RWPE2 (cell line): ENCODE measurements at places on chromosomes 2 and 18.

- DNase-seq = no peak
- H3K27me3 ChIP-seq = no peaks in the 10 kb centered on the region
- H3K36me3 ChIP-seq = peaks cover 9% of the 10 kb centered on the region
- no peak overlapping the region for H3K27ac ChIP-seq
Measured at GRCh38 chr2:73827018-73827417, 1.7 kb upstream of the STAMBP start.

- DNase-seq = no peak
- no peak overlapping the region for H3K27ac ChIP-seq
- H3K4me1 ChIP-seq = no peaks in the 10 kb centered on the region
- no peaks in the 10 kb centered on the region for H3K36me3 ChIP-seq
- H3K27me3 ChIP-seq = no peaks in the 10 kb centered on the region
Measured at GRCh38 chr18:10518595-10519255, 7.1 kb upstream of the NAPG start.

DNA sequence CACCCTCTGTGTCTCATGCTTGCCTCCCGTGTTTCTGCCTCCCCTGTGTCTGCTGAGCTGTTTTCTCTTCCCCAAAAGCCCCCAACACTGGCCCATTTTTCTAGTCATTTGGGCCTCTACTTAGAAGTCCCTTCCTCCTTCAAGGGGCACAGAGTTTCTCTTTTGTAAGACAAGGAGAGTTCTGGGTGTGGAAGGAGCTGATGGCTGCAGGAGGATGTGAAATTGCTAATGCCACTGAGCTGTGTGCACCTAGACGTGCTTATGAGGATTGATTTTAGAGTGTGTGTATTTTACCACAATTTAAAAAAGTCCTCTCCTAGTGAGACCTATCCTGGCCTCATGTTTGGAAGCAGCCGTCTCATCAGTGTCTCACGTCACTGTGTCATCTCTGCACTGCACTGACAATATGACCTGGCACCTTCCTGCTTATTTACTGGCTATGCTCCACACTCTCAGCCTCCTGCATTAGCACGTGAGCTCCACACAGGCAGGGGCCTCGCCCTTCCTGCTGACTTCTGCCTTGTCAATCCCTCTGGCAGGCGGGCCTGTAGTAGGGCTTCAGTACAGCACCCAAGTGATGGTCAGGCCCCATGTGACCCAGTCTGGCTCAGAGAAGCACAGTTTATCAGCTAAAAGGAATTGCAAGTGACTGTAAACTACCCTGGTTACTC lies 8.0 kb upstream of the MBP start:
- no peaks in the 10 kb centered on the region for H3K36me3 ChIP-seq

DNA sequence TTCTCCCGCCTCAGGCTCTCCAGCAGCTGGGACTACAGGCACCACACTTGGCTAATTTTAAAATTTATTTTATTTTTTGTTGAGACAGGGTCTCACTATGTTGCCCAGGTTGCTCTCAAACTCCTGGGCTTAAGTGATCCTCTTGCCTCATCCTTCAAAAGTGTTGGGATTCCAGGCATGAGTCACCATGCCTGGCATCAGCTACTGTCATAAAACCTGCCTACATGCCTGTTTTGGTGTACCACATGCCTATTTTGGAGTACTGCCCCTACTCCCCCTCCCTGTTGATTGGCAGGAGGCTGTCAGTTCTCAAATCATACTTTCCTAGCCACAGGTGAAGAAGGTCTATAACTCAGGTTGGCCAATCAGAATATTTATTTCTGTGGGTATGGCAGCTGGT lies 64.0 kb downstream of the CHST9 start:
- no peaks in the 10 kb centered on the region for H3K36me3 ChIP-seq
- H3K4me3 ChIP-seq = no peak overlapping the region
- no peak overlapping the region for H3K27ac ChIP-seq
- H3K4me1 ChIP-seq = no peaks in the 10 kb centered on the region

GRCh38 chr2:33448220-33448899 lies 28.1 kb upstream of the RASGRP3 start:
- no peak overlapping the region for H3K27ac ChIP-seq
- H3K36me3 ChIP-seq = no peaks in the 10 kb centered on the region
- no peaks in the 10 kb centered on the region for H3K4me1 ChIP-seq

DNA sequence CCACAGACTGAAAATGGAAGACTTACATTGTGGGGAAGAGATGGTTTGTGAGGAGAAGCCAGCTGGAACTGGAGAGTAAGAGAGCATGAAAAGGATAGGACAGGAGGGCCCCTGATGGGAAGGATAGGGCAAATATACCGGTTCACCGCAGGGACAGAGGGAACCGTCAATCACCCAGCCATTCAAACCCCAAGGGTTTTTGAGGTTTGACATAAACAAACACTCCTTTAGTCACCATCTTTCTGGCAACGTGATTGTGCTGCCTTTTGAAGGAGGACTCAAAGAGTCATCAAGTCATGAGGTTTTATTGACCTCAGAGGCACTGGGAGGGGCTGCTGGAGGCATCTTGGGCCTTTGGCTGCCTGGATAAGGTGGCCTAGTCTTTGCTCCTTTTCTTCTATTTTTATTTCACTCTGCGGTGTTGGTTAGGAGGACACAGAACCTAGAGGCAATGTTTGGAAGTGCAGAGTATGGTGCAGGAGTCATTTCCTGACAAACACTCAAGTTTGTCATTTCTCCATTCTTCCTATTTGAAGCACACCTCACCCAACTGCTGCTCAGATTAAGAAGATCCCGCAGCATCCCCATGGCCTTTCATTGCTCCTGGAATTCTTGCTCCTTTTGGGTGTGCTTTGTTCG lies 487.3 kb upstream of the SPRED2 start:
- no peaks in the 10 kb centered on the region for H3K27me3 ChIP-seq
- H3K27ac ChIP-seq = no peak overlapping the region
- H3K36me3 ChIP-seq = no peaks in the 10 kb centered on the region
- no peaks in the 10 kb centered on the region for H3K4me1 ChIP-seq
- DNase-seq = no peak

DNA sequence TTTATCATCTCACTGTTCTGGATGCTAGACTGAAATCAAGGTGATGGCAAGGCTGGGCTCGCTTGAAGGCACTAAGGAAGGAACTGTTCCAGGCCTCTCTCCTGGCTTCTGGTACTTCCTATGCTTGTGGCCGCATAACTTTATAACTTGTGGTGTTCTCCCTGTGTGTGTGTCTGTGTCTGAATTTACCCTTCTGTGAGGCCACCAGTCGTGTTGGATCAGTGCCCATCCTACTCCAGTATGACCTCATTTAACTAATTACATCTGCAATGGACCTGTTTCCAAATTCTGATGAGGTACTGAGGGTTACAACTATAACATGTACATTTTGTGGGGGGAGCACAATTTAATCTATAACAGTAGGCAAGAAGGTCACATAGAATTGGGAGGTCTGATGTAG lies 41.6 kb downstream of the LYPD6B start:
- no peak overlapping the region for H3K27ac ChIP-seq
- no peak overlapping the region for H3K4me3 ChIP-seq
- no peaks in the 10 kb centered on the region for H3K4me1 ChIP-seq
- DNase-seq = no peak
- H3K36me3 ChIP-seq = no peaks in the 10 kb centered on the region
- H3K27me3 ChIP-seq = no peaks in the 10 kb centered on the region

- peak; percentile 35 for DNase-seq
- no peaks in the 10 kb centered on the region for H3K36me3 ChIP-seq
- H3K4me3 ChIP-seq = no peak overlapping the region
- H3K27ac ChIP-seq = no peak overlapping the region
- no peaks in the 10 kb centered on the region for H3K27me3 ChIP-seq
- H3K4me1 ChIP-seq = no peaks in the 10 kb centered on the region
Measured at GRCh38 chr2:23595601-23596251, 210.7 kb downstream of the KLHL29 start.

DNA sequence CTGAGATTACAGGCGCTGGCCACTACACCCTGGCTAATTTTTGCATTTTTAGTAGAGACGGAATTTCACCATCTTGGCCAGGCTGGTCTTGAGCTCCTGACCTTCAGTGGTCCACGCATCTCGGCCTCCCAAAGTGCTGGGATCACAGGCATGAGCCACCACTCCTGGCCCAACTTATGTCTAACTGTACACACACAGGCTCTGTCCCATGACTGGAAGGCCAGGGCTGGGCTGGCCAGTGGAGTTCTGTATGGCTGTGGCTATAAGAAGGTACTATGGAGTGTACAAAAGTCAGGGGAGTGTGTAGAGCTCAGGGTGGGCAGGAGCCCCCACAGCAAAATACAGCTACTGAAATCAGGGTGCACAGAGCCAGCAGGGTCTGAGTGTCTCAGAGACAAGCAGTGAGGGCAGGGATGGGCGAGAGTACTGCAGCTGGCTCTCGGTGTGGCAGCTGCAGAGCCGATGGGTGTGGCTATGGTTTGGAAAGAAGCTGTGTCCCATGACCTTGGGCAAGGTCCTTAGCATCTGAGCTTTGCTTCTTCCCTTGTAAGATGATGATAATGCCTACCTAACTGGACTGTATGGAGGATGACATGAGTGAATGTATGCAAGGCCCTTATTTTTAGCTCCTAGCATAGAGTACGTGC lies 10.4 kb upstream of the MSGN1 start:
- no peaks in the 10 kb centered on the region for H3K4me1 ChIP-seq
- no peaks in the 10 kb centered on the region for H3K27me3 ChIP-seq

DNA sequence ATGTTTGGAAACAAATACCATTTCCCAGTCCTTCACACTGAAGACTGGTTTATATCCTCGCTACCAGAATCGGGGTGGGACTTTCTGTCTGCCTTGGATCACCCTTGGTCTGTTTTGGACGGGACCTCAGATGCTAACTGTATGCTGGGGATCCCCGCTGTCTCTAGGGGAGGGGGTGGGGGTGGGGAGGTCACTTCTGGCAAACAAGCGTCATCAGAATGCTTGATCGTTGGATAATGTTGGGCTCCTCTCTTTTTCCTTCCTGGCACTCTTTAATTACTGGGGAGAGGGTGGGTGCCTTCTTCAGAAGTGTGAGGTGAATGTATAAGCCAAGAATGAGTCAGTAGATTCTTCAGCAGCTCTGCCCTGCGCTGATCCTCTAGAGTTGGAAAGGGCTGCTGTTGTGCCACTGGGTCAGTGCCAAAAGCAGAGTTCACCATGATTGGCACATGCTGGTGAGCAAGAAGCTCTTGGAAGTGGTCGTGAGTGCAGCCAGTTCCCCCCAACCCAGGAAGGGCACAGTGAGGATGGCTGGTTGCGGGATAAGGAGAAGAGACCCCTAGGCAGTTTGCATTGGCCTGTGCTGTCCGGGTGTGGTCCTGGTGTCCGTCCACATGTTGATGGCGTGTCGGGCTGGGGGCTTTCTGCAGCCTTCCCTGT lies 32.2 kb downstream of the DGKD start:
- DNase-seq = no peak
- no peak overlapping the region for H3K27ac ChIP-seq

GRCh38 chr18:8771930-8772329 lies 66.6 kb downstream of the MTCL1 start:
- H3K27ac ChIP-seq = no peak overlapping the region
- peaks cover 4% of the 10 kb centered on the region for H3K36me3 ChIP-seq
- no peaks in the 10 kb centered on the region for H3K4me1 ChIP-seq
- no peaks in the 10 kb centered on the region for H3K27me3 ChIP-seq
- no peak overlapping the region for H3K4me3 ChIP-seq

DNA sequence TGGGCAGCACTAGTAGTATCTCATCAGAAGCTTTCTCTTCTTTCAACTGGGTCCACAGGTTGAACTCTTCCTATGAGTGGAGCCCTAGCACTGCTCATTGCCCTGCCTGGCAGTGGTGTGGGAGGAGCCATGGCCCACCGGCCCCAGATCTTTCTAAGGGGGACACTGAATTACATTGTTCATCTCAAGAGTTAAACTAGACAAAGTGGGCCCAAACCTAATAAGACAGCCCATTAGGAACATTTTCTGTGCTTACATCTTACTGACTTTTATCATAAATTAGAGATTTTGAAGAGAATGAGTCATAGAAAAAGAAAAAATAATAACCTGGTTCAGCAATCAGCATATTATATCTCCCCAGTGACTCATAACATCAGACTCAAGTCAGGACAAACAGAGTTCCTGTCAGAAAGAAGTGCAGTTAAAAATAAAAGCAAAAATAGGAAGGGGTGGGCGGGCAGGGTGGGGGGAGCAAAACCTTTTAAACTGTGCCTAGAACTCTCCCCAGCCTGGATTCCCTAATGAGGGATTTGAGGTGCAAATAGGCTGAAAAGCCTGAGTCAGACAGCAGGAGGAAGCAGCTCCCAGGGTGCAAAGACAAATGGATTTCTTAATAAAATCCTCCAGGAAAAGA lies 161.6 kb upstream of the TRIB2 start:
- DNase-seq = no peak
- H3K27me3 ChIP-seq = no peaks in the 10 kb centered on the region
- no peaks in the 10 kb centered on the region for H3K36me3 ChIP-seq
- H3K4me1 ChIP-seq = peaks cover 14% of the 10 kb centered on the region

DNA sequence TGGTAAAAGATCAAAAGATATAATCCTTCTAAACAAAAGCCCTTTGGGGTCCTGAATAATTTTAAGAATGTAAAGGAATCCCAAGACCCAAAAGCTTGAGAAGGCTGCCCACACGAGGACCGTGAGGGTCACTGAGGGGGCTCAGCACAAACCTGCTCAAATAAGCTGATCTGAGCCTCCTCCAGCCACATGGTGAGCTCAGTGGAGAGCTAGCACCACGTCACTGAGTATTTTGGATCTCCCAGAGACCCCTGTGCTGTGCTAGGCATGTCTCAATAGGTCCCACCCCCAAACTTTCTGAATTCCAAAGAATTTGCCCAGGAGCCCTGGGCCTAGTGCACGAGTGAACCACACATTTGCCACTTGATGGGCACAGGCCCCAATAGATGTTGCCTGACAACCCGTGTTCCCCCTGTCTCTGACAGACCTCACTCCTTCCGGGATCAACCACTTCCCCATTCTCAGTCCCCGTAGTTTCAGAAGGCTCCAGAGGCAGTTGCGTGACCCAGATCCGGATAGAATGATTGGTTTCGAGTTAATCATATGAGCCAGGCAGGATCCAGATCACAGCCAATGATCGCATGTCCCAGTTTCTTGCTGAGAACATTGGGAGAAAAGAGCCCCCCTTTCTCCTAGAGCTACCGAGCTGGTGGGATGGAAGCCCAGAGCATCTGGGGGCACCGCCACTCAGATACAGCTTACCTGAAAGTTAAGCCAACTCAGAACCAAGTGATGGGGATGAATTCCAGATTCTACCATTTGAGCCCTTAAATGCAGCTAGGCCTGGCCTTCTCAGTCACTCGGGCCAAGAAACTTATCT lies 203.8 kb downstream of the TNS1 start:
- no peaks in the 10 kb centered on the region for H3K36me3 ChIP-seq
- peaks cover 5% of the 10 kb centered on the region for H3K4me1 ChIP-seq
- no peak overlapping the region for H3K4me3 ChIP-seq
- no peak for DNase-seq
- H3K27ac ChIP-seq = no peak overlapping the region

GRCh38 chr18:46213295-46213694 lies 109.1 kb downstream of the HAUS1 start:
- no peak for DNase-seq
- H3K27ac ChIP-seq = no peak overlapping the region
- H3K36me3 ChIP-seq = peaks cover 27% of the 10 kb centered on the region
- H3K4me3 ChIP-seq = no peak overlapping the region
- H3K4me1 ChIP-seq = no peaks in the 10 kb centered on the region

GRCh38 chr2:128317181-128317898 lies 1.3 kb downstream of the HS6ST1 start:
- no peaks in the 10 kb centered on the region for H3K27me3 ChIP-seq
- peak overlapping the region; percentile 76 for H3K4me3 ChIP-seq
- H3K4me1 ChIP-seq = no peaks in the 10 kb centered on the region
- H3K36me3 ChIP-seq = peaks cover 4% of the 10 kb centered on the region; the same call in 1 of the 2 replicates
- DNase-seq = no peak
